ENCODE measurements at places on chromosomes 1 and 21. TPM values are rescaled to one million over a fixed set of nuclear protein-coding genes. Genes with fewer than 3 reads are reported as not detected.

Gene ANXA9
- 9.3 TPM for total RNA-seq

Gene INSRR
- not detected for total RNA-seq

Gene CFAP74
- 3.5 TPM for total RNA-seq

Gene TCHH
- 0.08 TPM for total RNA-seq

Gene TIAM1
- total RNA-seq: 6.4 TPM

Gene GOLT1A
- total RNA-seq: 63.9 TPM

Gene PRAMEF33
- total RNA-seq: 0.25 TPM

Gene RPTN
- total RNA-seq: not detected

Gene NBPF14
- total RNA-seq: 21.6 TPM

Gene TSSK3
- total RNA-seq: 1.6 TPM

Gene AMY1A
- not detected for total RNA-seq

Gene CBS
- 427 TPM for total RNA-seq

Gene RBM11
- total RNA-seq: not detected

DNA sequence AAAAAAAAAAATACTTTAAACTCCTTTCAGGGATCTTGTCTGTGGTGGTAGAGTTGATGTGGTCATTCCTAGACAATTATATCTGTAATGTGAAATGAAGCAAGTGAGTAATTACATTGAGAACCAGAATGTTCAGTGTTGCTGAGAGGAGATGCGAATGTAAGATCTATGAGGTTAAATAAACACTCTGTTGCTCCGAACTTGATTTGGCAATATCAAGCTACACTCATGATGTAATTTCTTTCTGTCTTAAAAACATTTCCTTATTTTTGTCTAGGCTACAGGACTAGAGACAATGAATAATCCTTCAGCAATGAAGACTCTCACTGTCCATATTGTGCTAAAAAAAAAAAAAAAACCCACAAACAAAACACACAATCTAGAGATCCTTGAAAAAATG is 63.1 kb upstream of the IGSF5 start:
- DNase-seq: no peak

DNA sequence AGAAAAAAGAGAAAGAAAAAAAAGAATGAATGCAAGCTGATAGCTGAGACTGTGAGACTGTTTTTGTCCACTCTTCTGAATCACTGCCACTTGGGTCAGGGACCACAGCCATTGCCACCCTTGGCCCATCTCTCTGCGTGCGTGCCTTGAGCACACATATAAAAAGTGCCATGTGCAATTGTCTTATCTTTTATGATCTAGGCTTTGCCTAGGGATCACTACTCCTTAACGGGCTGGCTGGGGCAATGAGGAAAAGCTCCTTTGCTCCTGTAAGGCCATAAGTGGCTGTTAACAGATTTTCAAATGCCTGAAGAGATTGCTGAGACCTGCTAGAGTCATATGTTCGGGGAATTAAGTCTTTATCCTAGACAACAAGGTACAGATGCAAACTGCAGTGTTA is 8.2 kb downstream of the SPATA46 start:
- DNase-seq: no peak

DNA sequence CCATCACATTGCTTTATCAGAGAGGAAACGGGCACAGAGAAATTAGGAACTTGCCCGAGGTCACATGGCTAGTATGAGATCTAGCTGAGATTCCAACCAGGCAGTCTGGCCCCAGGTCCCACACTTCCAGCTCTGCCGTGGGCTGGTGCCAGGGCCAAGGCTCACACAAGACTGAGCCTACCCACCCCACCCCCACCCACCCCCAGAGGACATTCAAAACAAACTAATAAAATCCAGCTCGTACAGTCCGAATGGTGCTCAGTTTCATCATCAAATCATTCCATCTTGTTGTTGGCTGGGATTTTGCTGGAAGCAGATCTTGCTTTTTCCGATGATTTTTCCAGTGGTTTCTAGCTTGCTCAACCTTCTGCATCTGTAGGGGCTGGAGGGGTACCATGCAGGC is 27.9 kb downstream of the MATN1 start:
- DNase-seq: no peak

DNA sequence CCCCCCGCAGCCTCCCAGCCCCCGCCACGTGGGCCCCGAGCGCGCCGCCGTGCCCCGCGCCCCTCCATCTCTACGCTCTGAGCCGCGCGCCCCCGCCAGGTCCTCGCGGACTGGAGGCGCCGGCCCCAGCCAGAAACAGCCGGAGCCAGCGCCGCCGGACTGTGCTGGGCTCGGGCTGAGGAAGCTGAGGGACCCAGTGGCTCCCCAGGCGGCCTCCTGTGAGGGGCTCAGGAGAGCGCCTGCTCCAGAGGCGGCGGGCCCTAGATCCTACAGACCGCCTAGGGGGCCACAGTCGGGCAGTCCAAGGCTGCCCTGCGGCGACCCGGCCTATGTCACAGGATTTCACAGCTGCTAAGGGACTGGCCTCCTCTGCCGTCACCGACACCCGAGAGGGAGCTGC is 82.1 kb downstream of the NENF start:
- DNase-seq: no peak

- DNase-seq: no peak
Measured at GRCh38 chr1:178142806-178143205, 48.9 kb downstream of the RASAL2 start.

- DNase-seq: no peak
Measured at GRCh38 chr1:241271427-241271826, 85.6 kb downstream of the RGS7 start.

DNA sequence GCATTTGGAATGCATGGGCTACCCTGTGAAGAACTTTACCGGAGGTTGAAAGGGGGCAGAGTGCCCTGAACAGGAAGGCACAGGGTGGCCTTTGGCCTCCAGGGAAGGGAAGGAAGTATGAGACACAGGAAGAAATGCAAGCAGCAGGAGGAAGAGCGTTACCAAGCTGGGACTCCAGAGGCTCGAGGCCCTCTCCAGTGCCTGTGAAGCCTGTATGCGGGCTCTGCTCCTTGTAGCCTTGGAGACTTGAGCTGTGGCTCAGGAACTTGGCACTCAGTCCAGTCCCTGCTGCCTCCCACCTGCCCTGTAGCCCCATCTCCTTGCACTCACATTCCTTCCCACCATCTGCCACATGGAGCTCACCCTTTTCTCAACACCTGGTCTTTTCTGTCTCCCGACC is 33.5 kb upstream of the RNF19B start:
- DNase-seq: no peak

GRCh38 chr21:20646431-20647165 is 351.6 kb upstream of the NCAM2 start:
- no peak for DNase-seq

- no peak for DNase-seq
Measured at GRCh38 chr1:5304702-5305101, 650.3 kb downstream of the AJAP1 start.

DNA sequence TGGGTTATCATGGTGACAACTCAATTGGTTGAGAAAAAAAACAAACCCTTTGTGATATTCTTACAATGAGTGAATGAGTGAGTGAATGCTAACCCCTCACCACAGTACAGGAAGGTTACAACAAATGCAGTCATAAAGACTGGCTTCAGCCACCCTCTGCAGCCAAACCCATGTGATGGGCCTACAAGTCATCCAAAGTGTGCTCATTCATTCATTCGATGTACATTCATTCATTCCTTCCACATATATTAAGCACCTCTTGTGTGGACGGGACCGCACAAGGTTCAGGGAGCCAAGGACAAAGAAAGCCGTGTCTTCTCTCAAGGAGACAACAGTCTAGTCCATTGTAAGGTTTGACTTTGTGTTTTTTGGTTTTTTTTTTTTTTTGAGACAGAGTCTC is 49.4 kb downstream of the WDR4 start:
- DNase-seq: no peak

DNA sequence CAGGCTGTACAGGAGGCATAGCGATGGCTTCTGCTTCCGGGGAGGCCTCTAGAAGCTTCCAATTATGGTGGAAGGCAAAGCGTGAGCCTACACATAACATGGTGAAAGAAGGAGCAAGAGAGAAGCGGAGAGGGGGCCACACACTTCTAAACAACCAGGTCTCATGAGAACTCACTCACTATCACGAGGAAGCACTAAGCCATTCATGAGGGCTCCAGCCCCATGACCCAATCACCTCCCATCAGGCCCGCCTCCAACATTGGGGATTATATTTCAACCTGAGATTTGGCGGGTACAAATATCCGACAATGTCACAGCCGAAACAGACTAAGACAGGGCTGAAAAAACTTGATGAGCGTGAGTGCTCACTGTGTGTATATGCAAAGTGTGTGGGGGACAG is 89.3 kb upstream of the CNIH3 start:
- DNase-seq: no peak

DNA sequence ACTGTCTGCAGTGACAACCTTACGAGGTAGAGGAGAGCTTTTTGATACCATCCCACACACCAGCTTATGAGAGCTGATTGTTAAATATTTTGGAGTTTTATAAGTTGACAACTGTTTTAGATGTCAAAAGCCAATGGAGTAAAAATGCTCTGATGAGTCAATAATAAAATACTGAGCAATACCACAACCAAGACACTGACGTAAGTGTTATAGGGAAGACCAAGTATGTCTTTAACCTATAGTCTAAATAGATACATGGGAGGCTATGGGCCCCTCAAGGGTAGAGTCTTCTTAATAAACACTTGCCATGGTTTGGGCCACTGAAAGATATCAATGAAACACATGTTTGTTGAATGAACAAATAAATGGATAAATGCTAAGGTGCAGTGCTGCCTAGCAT is 49.2 kb downstream of the DUSP10 start:
- no peak for DNase-seq

DNA sequence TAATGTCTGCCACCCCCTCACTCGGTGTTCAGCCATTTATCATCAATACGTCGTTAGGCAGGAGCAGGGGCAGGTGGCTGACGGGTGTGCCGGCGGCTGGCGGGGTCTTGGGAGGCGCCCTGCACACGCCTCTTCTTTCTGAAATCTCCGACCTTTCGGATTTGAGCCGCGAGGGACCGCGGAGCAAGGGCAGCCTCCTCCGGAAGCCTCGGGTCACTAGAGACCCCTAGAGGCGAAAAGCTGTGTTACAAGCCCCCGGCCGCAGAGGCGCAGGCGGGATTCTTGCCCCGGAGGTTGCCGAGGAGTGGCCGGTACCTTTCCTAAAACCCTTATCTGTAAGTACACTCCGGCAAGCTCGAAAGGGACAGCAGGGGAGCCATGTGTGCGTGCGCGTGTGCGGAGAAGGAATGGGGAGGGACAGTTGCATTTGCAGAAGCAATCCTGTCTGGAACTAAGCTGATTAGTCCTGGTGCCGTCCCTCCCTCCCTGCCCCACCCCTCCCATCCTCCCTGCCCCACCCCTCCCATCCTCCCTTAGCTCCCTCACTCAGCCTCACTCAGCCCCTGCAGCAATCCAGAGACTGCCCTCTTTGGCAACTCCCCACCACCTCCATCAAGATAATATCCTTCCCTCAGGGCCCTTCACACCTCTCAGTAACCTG is 11.0 kb downstream of the BRINP2 start:
- peak; percentile 56 for DNase-seq

- DNase-seq: no peak
Measured at GRCh38 chr21:32472890-32473765, 60.6 kb downstream of the EVA1C start.

DNA sequence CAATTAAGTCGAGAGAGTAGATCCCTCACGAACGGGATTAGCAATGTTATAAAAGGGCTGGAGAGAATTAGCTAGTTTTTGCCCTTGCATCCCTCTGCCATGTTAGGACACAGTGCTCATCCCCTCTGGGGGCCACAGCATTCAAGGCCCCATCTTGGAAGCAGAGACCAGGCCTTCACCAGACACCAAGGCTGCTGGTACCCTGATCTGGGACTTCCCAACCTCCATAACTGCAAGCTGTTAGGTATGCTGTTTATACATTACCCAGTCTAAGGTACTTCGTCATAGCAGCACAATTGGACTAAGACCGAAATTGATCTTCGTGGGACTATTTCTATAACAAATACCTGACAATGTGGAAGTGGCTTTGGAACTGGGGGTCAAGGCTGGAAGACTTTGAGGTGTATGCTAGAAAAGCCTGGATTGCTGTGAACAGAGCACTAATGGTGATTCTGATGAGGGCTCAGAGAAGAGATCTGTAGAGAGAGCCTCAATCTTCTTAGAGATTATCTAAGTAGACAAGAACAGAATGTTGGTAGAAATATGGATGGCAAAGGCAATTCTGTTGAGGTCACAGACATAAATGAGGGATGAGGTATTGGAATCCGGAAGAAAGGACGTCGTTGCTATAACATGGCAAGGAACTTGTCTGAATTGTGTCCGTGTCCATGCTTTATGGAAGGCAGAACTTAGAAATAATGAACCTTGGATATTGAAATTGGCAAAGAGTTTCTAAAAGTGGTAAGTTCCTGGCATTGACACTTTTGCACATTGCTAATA is 83.8 kb upstream of the KIF26B start:
- no peak for DNase-seq

- no peak for DNase-seq
Measured at GRCh38 chr1:119902775-119903442, 6.6 kb upstream of the ADAM30 start.

- no peak for DNase-seq
Measured at GRCh38 chr1:163161841-163162240, 40.9 kb downstream of the RGS5 start.

GRCh38 chr1:85065550-85065949 is 17.2 kb upstream of the MCOLN3 start:
- no peak for DNase-seq

- no peak for DNase-seq
Measured at GRCh38 chr1:192538407-192539296, 36.9 kb upstream of the RGS1 start.

- DNase-seq: no peak
Measured at GRCh38 chr21:45613396-45613795, 30.1 kb upstream of the PCBP3 start.

GRCh38 chr1:35726450-35727433 is 8.1 kb upstream of the C1orf216 start:
- peak; percentile 53 for DNase-seq

DNA sequence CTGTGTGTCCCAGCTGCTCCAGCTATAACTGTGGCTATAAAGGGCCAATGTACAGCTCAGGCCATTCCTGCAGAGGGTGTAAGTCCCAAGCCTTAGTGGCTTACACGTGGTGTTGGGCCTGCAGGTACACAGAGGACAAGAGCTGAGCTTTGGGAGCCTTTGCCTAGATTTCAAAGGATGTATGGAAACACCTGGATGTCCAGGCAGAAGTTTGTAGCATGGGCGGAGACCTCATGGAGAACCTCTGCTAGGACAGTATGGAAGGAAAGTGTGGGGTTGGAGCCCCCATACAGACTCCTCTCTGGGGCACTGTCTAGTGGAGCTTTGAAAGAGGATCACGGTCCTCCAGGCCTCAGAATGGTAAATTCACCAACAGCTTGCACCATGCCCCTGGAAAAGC is 113.9 kb downstream of the RGS21 start:
- DNase-seq: no peak

DNA sequence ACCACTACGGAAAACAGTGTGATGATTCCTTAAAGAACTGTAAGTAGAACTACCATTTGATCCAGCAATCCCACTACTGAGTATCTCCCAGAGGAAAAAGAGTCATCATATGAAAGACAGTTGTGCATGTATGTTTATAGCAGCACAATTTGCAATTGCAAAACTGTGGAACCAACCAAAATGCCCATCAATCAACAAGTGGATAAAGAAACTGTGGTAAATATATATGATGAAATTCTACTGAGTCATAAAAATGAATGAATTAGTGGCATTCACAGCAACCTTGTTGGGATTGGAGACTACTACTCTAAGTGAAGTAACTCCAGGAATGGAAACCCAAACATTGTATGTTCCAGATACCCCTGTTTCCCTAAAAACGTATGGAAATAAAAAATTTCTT is 337.0 kb upstream of the PTBP2 start:
- DNase-seq: no peak

Data from left lobe of liver (tissue), 2 donors.